Gastrocnemius medialis (tissue), 4 donors: ENCODE measurements at places on chromosomes 6 and 20. TPM values are rescaled to one million over a fixed set of nuclear protein-coding genes. Genes with fewer than 3 reads are reported as not detected.
A peak's percentile ranks its signal among the peaks of the same experiment; 100 is the strongest.

GRCh38 chr20:34567892-34568865 lies 9.7 kb downstream of the MAP1LC3A start:
- no peak overlapping the region for H3K27ac ChIP-seq
- peaks cover 5% of the 10 kb centered on the region for H3K4me1 ChIP-seq
- no peak for DNase-seq
- H3K36me3 ChIP-seq, result no peaks in the 10 kb centered on the region
- H3K4me3 ChIP-seq, result no peak overlapping the region

DNA sequence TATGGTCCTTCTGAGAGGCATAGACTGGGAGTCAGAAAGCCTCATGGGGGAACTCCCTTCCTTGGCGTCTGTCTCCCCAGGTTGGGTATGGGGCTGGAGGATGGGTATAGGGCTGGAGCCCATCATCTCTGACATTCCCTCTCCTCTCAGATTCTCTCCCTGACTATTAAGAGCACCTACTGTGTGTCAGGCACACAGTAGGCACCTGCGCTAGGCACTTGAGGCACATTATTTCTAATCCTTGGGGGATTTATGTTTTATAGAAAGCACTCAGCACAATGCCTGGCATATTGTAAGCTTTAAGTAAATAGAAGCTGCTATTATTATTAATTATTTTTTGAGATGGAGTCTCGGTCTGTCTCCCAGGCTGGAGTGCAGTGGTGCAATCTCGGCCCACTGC lies 76.3 kb downstream of the CD40 start:
- no peak overlapping the region for H3K27ac ChIP-seq
- no peaks in the 10 kb centered on the region for H3K36me3 ChIP-seq
- H3K4me3 ChIP-seq, result no peak overlapping the region
- DNase-seq, result no peak
- H3K27me3 ChIP-seq, result peaks cover 10% of the 10 kb centered on the region

LY86 gene
- total RNA-seq, result 1.3 TPM

- H3K27ac ChIP-seq, result no peak overlapping the region
- H3K4me3 ChIP-seq, result no peak overlapping the region
- H3K4me1 ChIP-seq, result no peaks in the 10 kb centered on the region
- H3K27me3 ChIP-seq, result peaks cover 6% of the 10 kb centered on the region
- H3K36me3 ChIP-seq, result no peaks in the 10 kb centered on the region
- no peak for DNase-seq
These were observed 114.4 kb downstream of the PHACTR3 start for GRCh38 chr20:59718751-59719150.

GRCh38 chr20:36629719-36630681 lies 16.0 kb downstream of the SLA2 start:
- no peaks in the 10 kb centered on the region for H3K4me1 ChIP-seq
- no peak overlapping the region for H3K4me3 ChIP-seq
- H3K27ac ChIP-seq, result no peak overlapping the region
- DNase-seq, result no peak

CUTA gene
- total RNA-seq, result 119 TPM

- H3K27ac ChIP-seq, result peak overlapping the region; percentile 39
- H3K4me3 ChIP-seq, result no peak overlapping the region
- DNase-seq, result no peak
- no peaks in the 10 kb centered on the region for H3K27me3 ChIP-seq
These were observed 97.0 kb downstream of the KCNB1 start for GRCh38 chr20:49385465-49385864.

- DNase-seq, result peak; percentile 77
- peak overlapping the region; percentile 98 for H3K27ac ChIP-seq
- no peaks in the 10 kb centered on the region for H3K4me1 ChIP-seq
- no peaks in the 10 kb centered on the region for H3K27me3 ChIP-seq
- peak overlapping the region; percentile 90 for H3K4me3 ChIP-seq
These were observed 2.0 kb downstream of the CEBPB start for GRCh38 chr20:50192364-50193198.

CST5 gene
- not detected for total RNA-seq

GRCh38 chr6:8114956-8115355 lies 12.6 kb upstream of the EEF1E1 start:
- peaks cover 4% of the 10 kb centered on the region for H3K27me3 ChIP-seq
- no peaks in the 10 kb centered on the region for H3K4me1 ChIP-seq

DNA sequence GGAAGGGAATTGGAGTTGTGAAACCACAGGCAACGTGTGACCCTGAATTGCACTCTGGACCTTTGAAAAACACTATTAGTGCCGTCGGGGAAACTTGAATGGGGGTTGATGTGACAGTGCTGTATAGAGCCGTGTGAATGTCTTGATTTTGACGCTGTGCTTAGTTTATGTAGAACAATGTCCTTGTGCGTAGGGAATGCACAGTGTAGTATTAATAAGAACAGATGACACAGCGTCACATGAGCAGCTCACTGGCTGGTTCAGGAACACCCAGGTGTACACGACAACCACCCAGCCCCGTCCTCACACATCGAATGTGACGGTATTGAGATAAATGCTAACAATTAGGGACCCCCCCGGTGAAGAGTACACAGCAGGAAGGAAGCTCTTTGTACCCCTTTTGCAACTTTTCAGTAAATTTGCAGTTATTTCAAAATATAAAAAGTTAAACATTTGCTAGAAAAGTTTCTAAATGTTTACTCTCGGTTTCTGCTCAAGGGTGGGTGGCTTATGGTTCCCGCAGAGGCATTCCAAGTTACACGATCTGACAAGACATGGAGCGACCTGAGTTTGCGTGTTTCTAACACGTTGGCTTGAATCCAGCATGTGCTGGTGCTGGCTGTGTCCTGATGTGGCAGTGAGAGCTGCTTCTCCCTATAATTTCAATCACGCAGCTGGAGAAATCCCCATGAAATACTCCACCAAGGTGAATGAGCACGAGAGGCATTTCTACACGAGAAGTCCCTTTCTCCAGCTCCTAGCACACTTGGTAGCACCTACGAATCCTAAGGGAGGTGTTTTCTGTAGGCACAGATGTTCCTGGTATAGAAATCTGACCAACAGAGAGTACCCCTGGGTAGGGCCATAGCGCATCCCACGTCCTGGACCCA lies 208.0 kb upstream of the EXOC2 start:
- H3K4me3 ChIP-seq, result no peak overlapping the region
- H3K27me3 ChIP-seq, result no peaks in the 10 kb centered on the region
- no peak overlapping the region for H3K27ac ChIP-seq
- no peaks in the 10 kb centered on the region for H3K36me3 ChIP-seq
- H3K4me1 ChIP-seq, result peaks cover 9% of the 10 kb centered on the region
